ENCODE measurements at places on chromosomes 2 and 18.

GRCh38 chr2:118307864-118308263 lies 219.6 kb downstream of the INSIG2 start:
- DNase-seq: no peak

- no peak for DNase-seq
These were observed 562 bp downstream of the CENPA start for GRCh38 chr2:26786207-26787028.

- DNase-seq: no peak
These were observed 3.5 kb downstream of the HAAO start for GRCh38 chr2:42788882-42789281.

GRCh38 chr2:135980434-135981079 lies 4.9 kb downstream of the DARS1 start:
- DNase-seq: no peak

Data from HEK293T (cell line).